ENCODE measurements at places on chromosomes 7 and 10.

GRCh38 chr10:47303105-47303504 is 3.1 kb downstream of the GDF10 start:
- no peak for DNase-seq

- DNase-seq = no peak
These were observed 233.5 kb upstream of the KIAA1217 start for GRCh38 chr10:23975431-23975830.

DNA sequence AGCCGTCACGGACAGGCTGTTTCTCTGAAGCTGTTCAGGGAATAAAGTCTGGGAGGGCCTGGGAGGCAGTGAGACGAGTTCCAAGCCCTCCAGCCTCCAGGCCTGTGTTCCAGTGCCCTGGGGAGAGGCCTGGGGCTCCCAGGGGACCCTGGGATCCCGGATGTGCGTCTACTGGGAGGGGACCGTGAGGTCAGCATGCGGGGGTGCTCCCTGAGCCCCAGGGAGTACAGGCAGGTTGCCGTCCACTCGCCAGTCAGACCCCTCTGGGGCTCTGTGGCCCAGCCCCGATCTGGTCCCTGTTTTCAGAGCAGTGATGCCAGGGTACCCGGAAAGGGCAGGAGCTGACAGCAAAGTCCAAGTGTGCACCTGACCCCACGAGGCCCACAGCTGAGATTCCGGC is 80.9 kb upstream of the DNAAF5 start:
- DNase-seq = no peak

DNA sequence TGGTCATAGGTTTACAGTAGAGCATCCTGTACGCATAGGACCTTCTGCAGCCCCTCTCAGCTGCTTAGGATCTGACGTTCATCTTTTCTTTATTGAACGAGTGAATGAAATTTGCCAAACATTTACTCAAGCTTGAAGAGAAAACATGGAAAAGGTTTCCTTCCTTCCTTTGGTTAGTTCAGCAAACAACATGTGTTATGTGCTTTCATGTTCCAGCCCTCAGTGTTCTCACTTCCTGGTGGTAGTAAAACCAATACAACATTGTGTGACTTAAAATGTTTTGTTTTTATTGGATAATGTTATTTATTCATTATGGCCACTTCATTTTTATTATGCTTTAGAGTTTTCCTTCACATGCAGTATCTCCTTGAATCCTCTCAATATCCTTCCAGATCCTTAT is 1.4 kb upstream of the CDCA7L start:
- no peak for DNase-seq

GRCh38 chr7:102138676-102139075 is 148.0 kb upstream of the SH2B2 start:
- DNase-seq = no peak

GRCh38 chr10:80713398-80713928 is 175.8 kb downstream of the SH2D4B start:
- DNase-seq = no peak

DNA sequence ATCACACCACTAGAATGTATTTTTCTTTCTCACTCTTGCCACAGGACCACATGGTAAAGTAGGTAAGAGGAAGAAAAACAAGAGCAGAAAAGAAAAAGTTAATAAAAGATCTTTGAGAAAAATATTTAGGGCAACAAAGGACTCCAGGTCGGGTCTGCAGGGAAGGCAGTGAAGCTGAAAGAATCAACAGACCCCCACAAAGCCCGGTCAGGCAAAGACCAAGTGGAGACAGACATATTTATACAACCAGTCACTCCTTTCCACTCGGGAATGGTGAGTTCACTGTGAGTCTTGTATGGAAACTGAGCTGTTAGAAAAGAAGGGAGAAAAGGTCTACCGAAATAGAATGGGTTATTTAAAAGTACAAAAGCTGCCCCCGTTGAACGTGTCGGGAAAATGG is 28.0 kb downstream of the RSU1 start:
- no peak for DNase-seq

DNA sequence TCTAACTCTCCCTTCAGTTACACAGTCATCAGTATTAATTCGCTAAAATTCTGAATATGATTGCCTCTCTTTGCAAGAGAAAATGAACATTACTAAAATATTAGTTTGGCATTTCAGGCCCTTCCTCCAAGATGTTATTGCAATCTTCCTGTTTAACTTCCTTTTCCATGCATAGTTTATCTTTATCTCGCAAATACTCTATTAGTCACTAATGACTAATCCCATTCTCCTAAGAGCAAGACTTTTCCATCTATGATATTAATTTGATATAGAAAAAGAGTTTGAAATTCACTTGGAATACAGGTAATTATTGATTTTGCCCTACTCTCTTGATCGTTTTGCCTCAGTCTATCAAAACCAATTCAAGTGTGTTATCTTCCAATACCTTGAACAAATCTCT is 41.8 kb upstream of the SEMA3A start:
- peak; percentile 63 for DNase-seq

GRCh38 chr10:97200616-97201015 is 14.9 kb upstream of the SLIT1 start:
- DNase-seq = no peak

- DNase-seq = no peak
These were observed 126.5 kb downstream of the FAM107B start for GRCh38 chr10:14648005-14648765.

- no peak for DNase-seq
These were observed 45.7 kb upstream of the GJD4 start for GRCh38 chr10:35559416-35559815.

GRCh38 chr7:11570922-11571550 is 261.0 kb downstream of the THSD7A start:
- no peak for DNase-seq

DNA sequence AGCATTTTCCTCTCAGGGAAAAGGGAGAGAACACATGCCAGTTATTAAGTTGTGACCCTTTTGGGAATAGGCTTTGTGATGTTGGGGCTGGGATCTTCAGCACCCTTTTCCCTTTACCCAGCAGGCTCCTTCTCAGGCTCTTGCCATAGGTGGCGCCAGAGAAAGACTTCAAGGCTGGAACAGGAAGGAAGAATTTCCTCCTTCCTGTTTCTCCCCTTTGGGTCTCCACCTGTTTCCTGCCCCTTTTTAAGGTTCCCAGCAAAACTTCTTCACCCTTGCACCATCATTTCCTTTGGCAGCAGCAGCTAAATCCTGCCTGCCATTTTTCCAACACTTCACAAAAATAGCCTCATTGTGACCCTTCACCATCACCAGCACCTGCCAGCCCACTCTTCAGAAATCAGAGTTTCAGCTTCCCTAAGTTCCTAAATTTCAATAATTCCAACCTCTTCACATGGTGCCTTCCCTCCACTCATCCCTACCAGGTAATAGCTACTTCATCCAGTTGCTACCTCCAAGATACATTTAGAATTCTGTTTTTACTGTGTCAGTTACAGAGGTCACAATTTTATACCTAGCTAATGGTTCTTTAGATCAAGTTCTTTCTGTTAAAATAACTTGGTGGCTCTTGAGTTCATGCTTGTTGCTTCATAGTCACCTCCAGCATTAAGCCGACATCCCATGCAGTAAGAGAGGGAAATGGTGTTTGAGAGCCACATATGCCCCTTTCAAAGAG is 22.4 kb upstream of the FOXK1 start:
- DNase-seq = no peak

GRCh38 chr7:27117887-27118491 is 12.6 kb downstream of the HOXA4 start:
- DNase-seq = no peak

DNA sequence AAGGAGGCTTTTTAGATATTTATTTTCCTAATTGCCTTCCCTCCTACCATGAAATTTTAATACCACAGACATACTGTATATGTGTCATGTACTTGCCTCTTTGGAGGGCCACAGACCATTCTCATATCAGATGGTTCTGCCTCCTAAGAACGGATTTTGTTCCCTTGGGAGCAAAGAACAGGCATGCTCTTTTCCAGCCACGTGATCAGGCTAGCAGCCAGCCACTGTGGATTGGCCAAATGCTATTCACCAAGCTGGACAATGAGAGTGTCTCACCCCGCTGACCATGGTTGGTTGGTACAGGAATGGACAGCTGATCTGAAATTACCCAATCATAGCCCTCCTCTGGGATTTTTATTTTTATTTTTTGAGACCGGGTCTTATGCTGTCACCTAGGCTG is 21.5 kb upstream of the CRHR2 start:
- no peak for DNase-seq

GRCh38 chr10:93438613-93439253 is 43.4 kb downstream of the MYOF start:
- DNase-seq = peak; percentile 82

DNA sequence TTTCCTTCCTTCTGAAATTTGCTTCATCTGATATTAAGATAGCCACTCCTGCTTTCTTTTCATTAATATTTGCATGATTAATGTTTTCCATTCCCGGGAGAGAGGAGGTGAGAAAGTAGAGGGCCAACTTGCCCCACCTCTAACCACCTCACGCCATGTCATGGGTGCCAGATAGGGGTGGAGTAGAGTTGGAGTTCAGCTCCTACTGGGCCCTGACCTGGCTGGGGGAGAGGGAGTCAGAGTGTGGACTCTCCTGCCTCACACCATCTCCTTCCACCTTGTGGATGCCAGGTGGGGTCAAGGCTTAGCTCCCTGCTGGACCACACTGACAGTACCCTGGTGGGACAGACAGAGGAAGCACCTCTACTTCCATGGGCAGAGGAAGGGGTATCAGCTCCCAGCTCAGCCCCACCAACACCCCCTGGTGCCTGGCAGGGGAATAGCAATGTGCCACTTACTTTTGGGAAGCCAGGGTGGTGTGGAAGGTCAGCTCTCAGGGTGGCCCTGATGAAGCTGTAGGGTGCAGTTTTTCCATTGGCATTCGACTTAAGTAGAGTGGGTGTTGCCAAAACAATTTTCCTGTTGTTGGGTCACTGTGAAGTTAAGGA is 28.0 kb downstream of the CHST12 start:
- DNase-seq = peak; percentile 27
